ENCODE measurements at places on chromosomes 16 and 17.
A peak's percentile ranks its signal among the peaks of the same experiment; 100 is the strongest.

- no peak for DNase-seq
Measured at GRCh38 chr17:40253565-40253964, 34.1 kb upstream of the CDC6 start.

DNA sequence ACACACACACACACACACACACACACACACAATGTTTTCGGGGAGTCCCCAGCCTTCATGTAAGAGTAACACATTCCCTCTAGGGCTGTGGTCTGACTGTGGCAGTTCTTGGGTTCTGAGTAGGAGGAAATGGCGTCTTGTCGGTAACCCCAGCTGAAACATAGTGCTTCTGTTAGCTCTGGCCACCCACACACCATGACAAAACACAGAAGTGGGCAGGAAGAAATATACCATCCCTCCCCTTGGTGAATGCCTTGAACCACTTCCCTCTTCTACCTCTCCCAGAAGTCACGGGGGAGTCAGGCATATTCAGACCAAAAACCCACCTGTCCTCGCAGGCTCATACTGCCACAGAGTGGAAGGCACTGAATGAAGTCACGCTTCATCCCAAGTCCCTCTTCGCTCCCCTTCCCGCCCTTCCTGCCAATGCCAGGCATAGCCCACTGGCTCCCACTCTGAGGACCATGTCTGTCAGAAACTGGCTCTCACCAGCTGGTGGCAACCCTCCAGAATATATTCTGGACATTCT lies 11.5 kb downstream of the SLC35B1 start:
- DNase-seq: no peak

- DNase-seq: peak; percentile 79
Measured at GRCh38 chr17:55416470-55417052, 5.1 kb downstream of the MMD start.

DNA sequence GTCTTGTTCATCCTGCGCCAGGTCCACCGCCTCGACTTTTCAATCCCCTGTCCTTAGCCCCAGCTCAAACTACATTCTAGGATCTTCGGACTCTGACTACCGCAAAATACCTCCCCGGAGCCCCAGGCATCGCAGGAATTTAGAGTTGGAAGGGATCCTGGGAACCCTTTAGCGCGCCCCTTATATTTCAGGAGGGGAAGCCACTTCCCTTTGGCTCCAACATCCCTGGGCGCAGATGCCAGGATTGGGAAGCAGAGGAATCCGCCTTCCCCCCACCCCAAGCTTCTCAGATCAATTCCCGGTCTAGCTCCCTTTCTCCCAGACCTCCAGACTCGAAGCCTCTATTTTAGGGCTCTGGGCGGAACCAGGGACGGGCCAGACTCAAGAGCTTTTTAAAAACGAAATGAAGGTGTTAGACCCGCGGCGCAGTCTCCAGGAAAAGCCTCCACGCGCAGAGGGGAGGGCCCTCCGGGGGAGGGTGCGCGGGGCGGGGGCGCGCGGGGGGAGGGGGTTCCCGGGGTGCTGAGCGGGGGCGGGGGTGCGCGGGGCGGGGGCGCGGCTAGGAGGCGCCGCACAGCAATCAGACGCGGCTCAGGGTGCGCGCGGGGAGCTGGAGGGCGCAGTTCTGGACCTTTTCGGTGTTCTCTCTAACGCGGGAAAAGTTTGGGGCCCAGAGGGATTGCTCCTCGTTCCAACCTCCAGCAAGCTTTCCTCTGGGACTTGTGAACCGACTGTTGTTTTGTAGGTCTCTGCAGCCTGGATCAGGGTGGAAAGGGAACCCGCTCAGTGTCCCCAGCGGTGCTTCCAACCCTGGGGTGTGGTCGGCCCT lies 1.6 kb downstream of the AHSP start:
- DNase-seq: peak; percentile 3

- DNase-seq: no peak
Measured at GRCh38 chr16:27869411-27869810, 194.1 kb downstream of the GSG1L start.

GRCh38 chr16:12522334-12522733 lies 281.4 kb downstream of the CPPED1 start:
- DNase-seq: no peak

- DNase-seq: peak; percentile 13
Measured at GRCh38 chr16:64151990-64152767, 969.7 kb downstream of the CDH11 start.

DNA sequence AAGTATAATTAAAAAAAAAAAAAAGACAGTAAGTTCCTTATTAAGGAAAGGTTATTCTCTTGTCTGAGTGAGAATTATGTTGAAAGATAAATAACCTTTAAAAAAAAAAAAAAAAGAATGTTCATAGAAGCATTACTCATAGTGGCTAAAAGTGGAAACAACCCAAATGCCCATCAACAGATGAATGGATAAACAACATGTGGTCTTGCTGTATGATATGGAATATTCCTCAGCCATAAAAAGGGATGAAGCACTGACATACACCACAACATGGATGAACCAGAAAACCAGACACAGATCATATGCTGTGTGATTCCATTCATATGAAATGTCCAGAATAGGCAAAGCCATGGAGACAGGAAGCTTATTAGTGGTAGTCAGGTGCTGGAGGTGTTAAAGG lies 9.2 kb upstream of the CCNF start:
- peak; percentile 36 for DNase-seq

GRCh38 chr17:72338304-72338703 lies 217.5 kb downstream of the SOX9 start:
- no peak for DNase-seq

GRCh38 chr16:4360538-4361021 lies 9.5 kb upstream of the PAM16 start:
- no peak for DNase-seq

DNA sequence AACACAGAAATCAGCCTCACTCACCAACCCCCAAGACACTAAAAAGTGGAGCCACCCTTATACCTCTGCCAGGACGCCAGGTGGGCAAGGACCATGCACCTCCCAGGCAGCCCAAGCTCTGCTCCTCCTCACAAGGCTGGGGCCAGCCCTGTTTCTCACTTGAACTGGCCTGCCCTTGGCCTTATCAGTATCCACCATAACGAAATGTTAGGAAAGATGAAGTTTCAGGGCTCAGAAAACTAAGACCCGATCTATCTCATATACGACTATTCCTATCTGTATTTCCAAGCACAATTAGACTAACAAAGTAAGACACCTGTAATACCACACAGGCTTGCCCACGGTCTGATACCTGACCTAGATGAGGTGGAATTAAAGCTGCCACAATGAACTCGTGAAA lies 6.9 kb downstream of the FBXO31 start:
- no peak for DNase-seq

DNA sequence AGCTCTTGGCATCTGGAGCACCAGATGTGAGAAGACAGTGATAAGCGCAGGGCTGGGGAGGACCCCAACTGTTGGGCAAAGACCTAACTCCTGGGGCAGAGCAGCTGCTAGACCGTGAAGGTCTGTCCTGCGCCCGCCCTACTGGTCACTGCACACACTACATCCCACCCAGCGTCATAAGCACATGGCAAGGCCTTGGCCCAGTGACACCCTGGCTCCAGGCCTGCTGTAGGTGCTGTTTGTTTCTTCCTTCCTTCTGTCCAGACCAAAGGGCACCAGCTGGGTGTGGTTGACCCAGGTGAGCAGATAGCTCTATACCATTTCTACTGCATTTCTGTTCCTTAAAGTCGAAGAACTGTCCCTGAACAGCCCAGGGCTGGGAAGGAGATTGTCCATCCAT lies 6.4 kb downstream of the TRPV3 start:
- DNase-seq: no peak

- no peak for DNase-seq
Measured at GRCh38 chr17:12187658-12188057, 167.0 kb downstream of the MAP2K4 start.

- DNase-seq: peak; percentile 50
Measured at GRCh38 chr17:10226930-10227695, 28.7 kb upstream of the GAS7 start.

DNA sequence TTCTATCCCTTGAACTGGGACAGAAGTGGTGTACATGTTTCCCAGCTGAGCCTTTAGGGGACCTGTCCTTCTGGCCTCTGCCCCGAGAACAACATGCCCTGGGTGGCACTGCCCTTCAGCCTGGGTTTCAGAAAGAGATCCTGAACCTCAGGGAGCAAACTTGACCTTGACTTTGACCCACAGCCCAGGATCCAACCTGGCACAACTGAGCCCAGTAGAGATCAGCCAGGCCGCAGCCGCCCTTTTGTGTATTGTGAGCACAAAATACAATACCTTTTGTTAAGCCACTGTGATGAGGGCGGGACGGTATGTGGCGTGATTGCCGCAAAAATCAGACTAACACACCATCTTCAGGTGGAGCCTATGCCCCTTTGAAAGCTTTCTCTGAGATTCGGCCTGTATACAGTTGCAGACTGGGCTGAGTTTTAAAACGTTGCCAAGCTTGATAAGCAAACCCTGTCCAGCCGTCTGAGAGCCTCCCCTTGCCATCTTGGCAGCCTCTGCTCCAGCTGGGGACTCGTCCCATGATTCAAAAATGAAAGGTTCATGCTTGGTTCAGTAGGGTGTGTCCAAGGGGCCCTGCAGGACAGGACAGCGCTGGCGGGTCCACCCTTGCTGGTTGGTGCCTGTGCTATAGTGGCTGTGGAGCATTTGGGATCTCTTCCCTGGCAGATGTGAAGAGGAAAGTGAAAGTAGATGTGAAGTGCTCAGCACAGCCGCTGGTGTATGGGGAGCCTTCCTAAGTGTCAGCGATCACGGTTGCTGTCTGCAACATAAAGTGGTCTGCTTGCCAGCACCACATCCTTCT lies 40.3 kb downstream of the FOXL1 start:
- peak; percentile 45 for DNase-seq

DNA sequence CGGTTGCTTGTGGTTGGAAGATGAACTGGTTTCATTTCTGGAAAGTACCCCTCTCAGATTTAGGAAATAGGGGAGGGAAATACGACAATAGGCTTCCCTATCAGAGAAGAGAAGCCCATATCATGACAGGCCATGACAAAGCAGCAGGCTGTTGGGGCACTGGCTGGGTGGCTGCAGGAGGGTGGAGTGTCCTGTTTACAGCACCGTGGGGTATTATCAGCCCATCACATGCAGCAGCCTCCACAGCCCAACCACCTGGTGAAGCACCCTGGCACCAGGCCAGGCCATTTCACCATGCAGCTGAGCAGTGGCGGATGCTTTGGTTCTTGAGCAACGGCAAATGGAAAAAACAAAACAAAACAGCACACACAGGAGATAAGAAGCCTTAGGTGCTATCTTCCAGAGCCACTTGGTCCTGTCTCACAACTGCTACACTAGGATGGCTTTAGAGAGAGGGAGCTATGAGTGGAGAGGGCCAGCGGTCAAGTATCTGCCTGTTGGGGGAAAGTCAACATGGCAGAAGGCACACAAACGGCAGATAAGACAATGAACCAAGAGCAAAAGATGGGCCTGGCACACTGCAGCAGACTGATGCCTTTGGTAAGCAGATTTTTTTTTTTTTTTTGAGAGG lies 24.2 kb downstream of the FAM117A start:
- peak; percentile 75 for DNase-seq

DNA sequence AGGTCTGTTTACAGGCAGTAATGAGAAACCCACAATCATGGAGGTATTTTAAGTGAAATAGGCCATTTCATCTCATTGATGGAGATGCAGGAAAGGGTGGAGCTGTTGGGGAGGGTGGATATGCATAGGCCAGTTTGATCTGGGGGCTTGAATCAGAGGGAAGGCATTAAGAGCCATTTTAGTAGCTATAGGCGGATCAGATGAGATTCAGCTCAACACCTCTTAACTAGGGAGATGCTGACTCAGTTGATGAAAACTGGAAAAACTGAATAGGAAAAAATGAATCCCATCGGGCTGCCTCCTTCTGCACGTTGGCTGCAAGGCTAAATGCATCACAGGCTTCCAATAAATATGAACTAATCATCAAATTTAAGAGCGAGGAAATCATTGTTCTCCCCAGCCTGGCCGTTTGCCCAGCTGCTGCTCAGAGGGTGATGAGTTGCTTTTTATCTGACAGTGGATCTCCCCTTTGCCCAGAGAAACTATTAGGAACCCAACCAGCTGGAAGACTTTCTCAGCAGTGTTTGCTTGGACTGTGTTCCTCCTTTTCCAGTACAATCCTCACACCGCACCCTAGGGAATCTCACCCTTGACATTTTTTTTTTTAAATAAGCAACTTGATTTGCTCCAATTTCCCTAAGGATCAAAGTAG lies 149.6 kb downstream of the SOX9 start:
- peak; percentile 6 for DNase-seq

- no peak for DNase-seq
Measured at GRCh38 chr16:86974120-86974519, 343.1 kb downstream of the C16orf95 start.

DNA sequence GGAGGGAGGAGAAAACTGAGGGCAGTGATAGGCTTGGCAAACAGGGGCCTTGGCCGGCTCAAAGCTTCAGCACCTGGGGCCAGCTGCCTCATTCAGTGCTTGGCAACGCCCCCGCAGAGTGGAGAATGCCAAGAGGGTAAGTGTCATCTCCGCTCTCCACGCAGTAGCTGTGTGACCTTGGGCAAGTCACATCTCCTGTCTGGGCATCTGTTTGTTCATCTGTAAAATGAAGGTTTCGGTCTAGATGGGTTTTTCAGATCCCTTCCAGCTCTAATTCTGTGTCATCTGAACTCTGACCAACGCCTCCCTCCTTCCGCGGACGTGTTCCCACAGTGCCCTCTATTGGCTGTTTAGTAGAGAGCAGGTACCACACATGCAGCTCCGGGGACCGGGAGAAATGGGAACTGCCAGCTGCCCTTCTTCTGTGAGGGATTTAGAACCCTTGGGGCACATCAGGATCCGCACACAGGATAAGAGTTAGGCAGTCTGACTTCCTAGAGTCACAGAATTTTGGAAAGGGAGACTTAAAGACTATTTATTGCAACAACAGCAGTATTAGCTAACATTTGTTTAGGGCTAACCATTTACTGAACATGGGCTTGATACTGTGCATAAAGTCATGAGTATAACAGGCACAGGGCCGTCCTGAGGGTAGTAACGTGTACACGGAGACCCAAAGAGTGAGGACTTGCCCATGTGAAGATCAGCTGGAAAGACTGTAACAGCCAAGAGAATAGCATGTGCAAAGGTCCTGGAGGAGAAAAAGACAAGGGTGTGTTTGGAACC lies 26.8 kb downstream of the GP2 start:
- DNase-seq: peak; percentile 64

- DNase-seq: peak; percentile 35
Measured at GRCh38 chr16:57150682-57151330, 35.0 kb downstream of the PSME3IP1 start.

DNA sequence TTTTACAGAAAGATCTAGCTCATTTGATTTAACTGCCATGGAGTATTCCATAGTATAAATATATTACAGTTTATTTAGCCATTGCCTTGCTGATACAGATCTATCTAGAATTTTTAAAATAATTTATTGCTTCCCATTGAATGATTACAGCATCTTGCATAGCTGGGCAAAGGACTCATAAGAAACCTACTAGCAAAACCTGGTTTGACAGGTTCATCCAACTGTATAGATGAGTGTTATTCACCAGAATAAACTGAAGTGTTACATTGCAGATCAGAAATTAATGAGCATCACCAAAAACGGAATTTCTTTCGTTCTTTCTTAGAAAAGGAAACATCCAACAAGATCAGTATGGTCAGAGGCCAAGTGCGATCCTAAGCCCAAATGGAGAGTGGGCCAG lies 202.2 kb upstream of the CACNG5 start:
- no peak for DNase-seq

GRCh38 chr17:51427856-51428255 lies 167.5 kb downstream of the UTP18 start:
- DNase-seq: no peak

Measured in cardiac fibroblast (primary cell).